B cell (primary cell): ENCODE measurements at places on chromosomes 11 and 22. TPM values are rescaled to one million over a fixed set of nuclear protein-coding genes. Genes with fewer than 3 reads are reported as not detected.

Gene SF1
- total RNA-seq, result 914 and 931 TPM in 2 replicates

Gene SPINDOC
- 23.9 and 27.5 TPM in 2 replicates for total RNA-seq

Gene LRRN4CL
- total RNA-seq, result 0.15 and 0.25 TPM in 2 replicates

Gene OR6A2
- 0.10 and 0.12 TPM in 2 replicates for total RNA-seq
